Activated naive CD4-positive, alpha-beta T cell treated with anti-CD3 and anti-CD28 coated beads, Interleukin-2, amount 10 ng/mL, durations not matched to agents 5 hours and 36 hours (primary cell): ENCODE measurements at places on chromosomes 12 and 14. TPM values are rescaled to one million over a fixed set of nuclear protein-coding genes. Genes with fewer than 3 reads are reported as not detected.

The PLEKHD1 gene
- 0.05 TPM for total RNA-seq

The PTGR2 gene
- total RNA-seq = 1.7 TPM

The GPR84 gene
- total RNA-seq = 0.31 TPM

The HCAR2 gene
- not detected for total RNA-seq

The CCDC177 gene
- not detected for total RNA-seq

The TRMT5 gene
- 8.3 TPM for total RNA-seq
